ENCODE measurements at places on chromosomes 12 and 14.
A peak's percentile ranks its signal among the peaks of the same experiment; 100 is the strongest.

GRCh38 chr14:69553252-69553651 is 21.4 kb downstream of the CCDC177 start:
- DNase-seq = no peak

- no peak for DNase-seq
Measured at GRCh38 chr12:15001733-15002382, 29.0 kb downstream of the PDE6H start.

GRCh38 chr14:24843494-24843893 is 206.5 kb downstream of the STXBP6 start:
- DNase-seq = no peak

DNA sequence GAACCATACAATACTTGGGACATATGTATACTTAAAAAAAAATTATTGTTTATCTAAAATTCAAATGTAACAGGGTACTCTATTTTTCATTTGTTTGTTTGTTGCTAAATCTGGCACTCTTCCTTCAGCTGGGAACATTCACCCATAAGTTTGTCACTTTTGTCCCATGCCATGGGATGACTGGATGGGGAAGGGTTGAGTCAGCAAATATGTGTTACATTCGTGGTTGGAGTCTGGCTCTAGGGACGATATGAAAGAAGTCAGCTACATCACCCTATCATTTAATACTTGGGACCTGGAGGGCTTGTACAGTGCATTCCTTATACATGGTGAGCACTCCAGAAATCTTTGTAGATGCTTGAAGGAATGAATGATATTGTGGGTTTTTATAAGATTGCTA is 131.3 kb downstream of the IPO8 start:
- DNase-seq = no peak

- peak; percentile 99 for DNase-seq
Measured at GRCh38 chr12:53380104-53380793, at the start of gene SP1. Gene SP1, plus strand, starts transcription at chr12:53380176. Its CDS starts 116 bp downstream, at chr12:53380292.

GRCh38 chr14:72962829-72963312 is 36.6 kb downstream of the DCAF4 start:
- DNase-seq = no peak

- no peak for DNase-seq
Measured at GRCh38 chr12:110563702-110564470, 19.2 kb downstream of the PPTC7 start.

DNA sequence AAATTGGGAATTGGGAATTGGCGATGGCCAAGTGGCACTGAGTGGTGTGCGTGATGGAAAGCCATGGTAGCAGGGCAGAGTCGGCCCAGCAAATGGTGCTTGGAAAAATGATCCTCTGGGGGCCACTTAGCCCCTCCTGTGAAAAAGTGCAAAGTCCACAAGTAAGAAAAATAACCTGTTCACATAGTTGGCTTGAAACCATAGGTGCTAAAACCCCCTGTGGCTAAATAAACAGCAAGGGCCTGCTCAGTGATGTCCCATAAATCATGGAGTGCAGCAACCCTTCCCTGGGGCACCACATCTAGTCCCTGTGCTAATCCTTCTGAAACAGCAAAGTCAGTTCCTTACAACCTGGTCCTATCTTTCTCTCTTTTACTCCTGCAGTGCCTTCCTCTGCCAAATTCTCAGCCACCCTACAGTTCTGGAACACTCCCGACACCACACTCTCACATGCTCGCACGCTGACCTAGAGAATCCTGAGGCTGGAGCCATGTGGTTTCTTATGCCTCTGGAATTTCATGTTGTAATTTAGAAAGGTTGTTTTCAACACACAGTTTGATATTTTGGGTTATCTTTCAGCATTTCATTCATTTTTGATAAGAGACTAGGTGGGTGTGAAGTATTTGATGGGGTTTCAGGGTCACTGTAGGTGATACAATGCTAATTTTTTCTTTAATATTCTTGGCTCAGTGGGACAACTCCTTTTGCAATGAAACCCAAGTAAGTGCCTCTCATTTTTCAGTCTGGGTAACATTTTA is 123.6 kb downstream of the SMOC1 start:
- DNase-seq = no peak

- DNase-seq = no peak
Measured at GRCh38 chr12:111440152-111440551, 34.4 kb downstream of the SH2B3 start.

- DNase-seq = no peak
Measured at GRCh38 chr12:109244073-109244472, 65.0 kb downstream of the FOXN4 start.

GRCh38 chr14:77622366-77622961 is 6.0 kb upstream of the SPTLC2 start:
- no peak for DNase-seq

- peak; percentile 73 for DNase-seq
Measured at GRCh38 chr12:12008232-12008850, 62.4 kb upstream of the BCL2L14 start.

DNA sequence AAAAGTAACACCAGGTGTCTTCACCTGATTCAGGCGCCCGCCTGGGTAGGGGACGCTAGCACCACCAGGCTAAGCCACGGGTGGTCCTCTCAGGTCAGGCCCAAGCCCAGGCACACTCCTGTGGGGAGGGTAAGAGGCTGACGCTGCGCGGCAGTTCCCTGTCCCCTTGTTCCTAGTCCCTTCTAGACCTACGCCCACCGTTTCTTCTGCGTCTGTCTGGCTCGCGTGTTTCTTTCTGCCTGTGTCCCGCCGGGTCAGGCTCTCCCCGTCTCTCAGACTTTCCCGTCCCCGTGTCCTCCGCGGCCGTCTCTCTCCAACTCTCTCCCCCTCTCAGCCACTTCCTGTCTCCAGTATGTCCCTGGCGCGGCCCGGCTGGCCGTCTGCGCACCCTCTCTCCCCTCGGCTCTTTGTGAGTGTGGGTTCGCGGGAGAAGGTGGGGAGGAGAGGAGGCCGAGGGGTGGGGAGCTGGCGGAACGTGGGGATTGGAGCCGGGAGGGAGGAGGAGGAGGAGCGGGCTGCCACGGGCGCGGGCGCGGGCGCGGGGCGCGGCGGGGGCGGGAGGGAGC is 3.1 kb upstream of the TNS2 start:
- peak; percentile 60 for DNase-seq

GRCh38 chr14:104190396-104191000 is 52.1 kb downstream of the KIF26A start:
- no peak for DNase-seq

DNA sequence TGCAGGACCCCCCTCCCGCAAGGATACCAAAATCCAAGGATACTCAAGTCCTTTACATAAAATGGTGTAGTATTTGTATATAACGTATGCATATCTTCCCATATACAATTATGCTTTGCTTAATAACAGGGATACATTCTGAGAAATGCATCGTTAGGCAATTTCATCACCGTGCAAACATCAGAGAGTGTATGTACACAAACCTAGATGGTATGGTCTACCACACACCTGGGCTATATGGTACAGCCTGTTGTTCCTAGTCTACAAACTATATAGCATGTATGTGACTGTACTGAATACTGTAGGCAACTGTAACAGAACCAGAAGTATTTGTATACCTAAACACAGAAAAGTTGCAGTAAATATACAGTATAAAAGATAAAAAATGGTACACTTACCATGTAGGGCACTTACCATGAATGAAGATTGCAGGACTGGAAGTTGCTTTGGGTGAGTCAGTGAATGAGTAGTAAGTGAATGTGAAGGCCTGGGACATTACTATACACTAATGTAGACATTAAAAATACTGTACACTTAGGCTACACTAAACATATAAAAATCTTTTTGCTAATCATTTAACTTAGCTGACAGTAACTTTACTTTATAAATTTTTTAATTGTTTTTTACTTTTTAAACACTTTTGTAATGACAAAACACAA is 141.1 kb downstream of the SLC41A2 start:
- no peak for DNase-seq

GRCh38 chr12:49661746-49662145 is 38.4 kb downstream of the PRPF40B start:
- no peak for DNase-seq

- no peak for DNase-seq
Measured at GRCh38 chr14:75445963-75446362, 18.1 kb downstream of the JDP2 start.

DNA sequence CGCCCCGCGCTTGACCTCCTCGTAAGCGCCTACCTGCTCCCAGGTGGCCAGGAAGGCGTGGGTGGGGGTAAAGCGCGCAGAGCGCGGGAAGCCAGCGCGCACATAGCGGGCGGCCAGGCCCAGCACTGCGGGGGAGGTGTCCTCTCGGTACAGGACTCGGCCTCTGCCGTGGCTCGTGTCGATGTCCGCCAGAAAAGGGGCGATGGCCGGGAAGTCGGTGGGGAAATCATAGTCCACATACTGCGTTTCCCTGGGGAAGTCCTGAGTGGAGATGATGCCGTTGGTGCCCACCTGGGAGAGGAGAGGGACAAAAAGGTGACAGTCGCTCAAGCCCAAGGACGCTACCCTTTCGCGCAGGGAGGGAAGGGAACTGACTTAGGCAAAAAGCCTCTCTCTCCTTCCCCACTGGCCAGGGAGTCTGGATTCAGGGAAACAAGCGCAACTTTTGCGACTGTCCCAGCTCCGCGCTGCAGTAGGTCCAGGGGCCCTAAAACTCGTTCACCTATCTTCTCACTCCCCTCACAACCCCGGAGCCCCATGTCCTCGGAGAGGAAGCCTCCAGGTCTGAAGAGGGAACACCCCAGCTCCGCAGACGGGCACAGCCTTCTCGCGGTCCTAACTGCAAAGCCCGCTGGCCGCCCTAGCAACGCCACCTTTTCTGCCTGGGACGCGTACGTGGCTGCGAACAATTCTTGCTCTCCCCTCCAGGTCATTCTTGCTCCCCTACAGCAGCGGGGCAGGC is 815 bp downstream of the NID2 start:
- DNase-seq = peak; percentile 20

All from stimulated activated naive CD8-positive, alpha-beta T cell treated with anti-CD3 and anti-CD28 coated beads, Interleukin-15, Interleukin-2, amounts not matched to agents 100 U/mL and 50 U/mL, for 24 hours (primary cell).